ENCODE measurements at places on chromosomes 16 and 17.

- DNase-seq = no peak
Measured at GRCh38 chr16:62392698-62393097, 356.5 kb upstream of the CDH8 start.

- DNase-seq = no peak
Measured at GRCh38 chr17:1754430-1755112, 7.3 kb upstream of the SERPINF1 start.

- DNase-seq = no peak
Measured at GRCh38 chr16:917591-918061, 53.2 kb downstream of the LMF1 start.

GRCh38 chr17:70896843-70897242 lies 727.5 kb downstream of the KCNJ2 start:
- DNase-seq = no peak

- DNase-seq = no peak
Measured at GRCh38 chr16:87602001-87602775, at the start of gene JPH3. JPH3 (plus strand) TSS chr16:87602508; CDS start chr16:87603147, 639 bp downstream.

- DNase-seq = no peak
Measured at GRCh38 chr16:56121156-56121500, 70.2 kb upstream of the GNAO1 start.

DNA sequence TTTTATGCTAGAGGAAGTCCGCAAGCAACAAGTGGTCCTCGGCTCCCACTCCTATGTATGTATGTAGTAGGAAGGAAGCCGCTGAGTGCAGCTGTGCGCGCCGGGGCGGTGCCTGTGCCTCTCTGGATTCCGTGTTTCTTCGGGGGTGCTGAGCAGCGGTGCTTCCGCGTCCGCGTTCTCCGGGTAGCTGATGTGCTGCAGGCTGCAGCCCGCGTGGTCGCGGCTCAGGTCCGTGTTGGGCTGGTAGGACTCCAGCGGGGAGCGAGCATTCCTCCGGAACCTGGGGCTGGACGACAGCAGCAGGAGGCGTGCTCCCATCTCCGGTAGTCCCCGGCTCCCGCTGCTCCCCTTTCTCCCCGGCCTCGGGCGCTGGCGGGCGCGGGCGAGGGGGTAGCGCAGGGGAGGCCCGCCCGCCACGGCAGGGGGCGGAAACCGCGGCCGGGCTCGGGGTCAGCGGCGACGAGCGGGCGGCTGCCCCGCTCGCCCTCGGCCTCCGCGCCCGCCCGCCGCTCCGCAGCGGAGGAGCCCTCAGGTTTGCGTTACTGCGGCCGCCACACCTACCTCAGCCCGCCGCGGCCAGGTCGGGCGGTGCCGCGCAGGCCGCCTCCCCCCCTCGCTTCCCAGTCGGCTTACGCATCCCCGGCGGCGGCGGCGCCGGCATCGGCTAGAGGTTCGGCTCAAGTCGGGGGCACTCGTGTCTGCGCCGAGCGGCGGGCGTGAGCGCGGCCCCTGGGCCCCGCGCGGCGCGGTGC lies 487 bp downstream of the C17orf67 start:
- peak; percentile 39 for DNase-seq

GRCh38 chr17:70834039-70834438 lies 664.7 kb downstream of the KCNJ2 start:
- DNase-seq = no peak

- peak; percentile 99 for DNase-seq
Measured at GRCh38 chr16:29943846-29944799, 17.8 kb upstream of the TMEM219 start.

- no peak for DNase-seq
Measured at GRCh38 chr17:37718324-37719048, 26.4 kb downstream of the HNF1B start.

- DNase-seq = no peak
Measured at GRCh38 chr17:73175962-73176565, 11.3 kb downstream of the SSTR2 start.

DNA sequence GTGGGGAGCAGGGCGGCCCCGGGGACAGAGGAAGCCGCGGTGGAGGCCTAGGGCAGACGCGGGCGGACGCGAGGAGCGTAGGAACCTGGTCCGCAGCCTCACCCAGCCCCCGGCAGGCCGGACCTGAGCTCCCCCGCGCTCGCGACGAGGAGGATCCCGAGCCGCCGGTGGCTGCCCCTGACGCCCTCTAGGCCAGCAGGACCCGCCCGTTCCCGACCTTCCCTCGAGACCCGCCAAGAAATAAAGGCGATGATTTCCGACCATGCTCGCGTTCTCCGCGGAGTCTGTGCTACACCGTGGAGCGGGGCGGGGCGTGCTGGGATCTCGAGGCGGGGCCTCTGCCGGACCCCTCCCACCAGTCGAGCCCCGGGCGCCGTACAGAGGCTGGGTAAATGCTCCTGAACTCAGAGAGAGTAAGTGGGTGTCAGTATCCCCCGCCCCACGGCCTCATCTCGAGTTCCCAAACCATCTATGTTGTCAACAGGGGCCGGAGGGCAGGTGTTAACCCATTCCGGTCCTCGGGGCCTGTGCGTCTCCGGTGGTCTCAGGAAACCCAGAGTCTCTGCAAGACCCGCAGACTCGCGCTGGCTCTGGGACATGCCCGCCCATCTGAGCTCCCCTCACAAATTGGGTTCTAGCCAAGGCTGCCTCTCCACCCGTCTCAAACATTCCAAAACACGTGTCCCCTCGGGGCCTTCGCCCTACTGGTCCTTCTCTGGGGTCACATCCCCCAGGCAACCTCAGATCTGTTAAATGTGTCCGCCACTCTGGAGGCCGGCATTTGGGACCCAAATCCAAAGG lies 13.7 kb downstream of the SYCE1L start:
- no peak for DNase-seq

- DNase-seq = no peak
Measured at GRCh38 chr17:43935926-43936261, 6.4 kb downstream of the PPY start.

DNA sequence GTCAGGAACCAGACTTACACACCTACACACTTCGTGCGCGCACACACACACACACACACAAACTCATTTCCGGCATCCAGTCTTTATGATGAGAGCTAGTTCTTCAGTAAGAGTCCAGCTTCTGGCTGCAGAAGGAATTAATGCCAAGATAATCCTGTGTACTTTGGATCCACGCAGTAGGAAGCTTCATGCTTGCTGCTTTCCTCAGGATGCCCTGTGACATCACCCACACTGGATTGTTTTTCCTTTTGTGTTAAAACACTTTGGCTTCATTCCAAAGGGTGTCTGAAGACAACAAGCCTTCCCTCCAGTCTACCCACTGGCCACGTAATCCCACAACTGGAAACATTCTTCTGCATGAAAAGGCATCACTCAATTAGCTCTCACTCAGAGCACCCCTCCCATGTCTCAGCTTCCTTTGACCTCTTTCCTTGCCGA lies 35.4 kb downstream of the KCNJ16 start:
- DNase-seq = peak; percentile 85

DNA sequence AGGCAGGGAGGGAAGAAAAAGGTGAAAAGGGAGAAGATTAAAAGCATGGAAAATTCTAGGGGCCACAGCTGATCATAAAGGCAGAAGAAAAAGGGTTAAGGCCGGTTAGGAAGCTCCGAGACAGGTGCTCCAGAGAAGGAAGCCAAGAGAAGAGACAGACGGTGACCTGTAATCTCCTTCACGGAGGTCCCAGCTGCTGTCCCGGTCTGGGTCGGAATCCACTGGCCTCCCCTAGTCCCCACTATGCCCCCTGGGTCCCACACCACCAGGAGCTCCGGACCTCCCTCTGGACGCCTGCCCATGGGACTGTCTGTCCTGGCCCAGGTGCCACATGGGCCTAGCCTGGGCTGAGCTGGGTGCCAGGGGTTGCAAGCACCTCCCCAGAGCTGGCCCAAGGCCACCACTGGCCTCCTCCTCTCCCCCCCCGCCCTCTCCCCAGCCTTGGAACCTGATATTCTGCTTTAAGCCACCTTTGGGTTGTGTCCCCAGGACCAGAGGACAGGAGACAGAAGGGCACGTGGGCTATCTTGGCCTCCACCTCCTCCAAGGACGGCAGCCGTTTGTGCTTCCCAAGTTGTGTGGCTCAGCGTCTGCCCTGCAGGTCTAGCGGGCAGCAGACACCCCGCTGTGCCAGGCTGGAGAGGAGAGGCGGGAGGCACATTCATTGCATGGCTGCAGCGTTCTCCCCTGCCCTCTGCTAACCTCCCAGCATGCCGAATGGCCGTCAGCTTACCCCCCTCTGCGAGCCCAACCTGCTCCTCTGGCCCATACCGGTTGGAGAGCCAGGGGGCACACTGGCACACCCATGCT lies 102.4 kb downstream of the ENGASE start:
- no peak for DNase-seq

DNA sequence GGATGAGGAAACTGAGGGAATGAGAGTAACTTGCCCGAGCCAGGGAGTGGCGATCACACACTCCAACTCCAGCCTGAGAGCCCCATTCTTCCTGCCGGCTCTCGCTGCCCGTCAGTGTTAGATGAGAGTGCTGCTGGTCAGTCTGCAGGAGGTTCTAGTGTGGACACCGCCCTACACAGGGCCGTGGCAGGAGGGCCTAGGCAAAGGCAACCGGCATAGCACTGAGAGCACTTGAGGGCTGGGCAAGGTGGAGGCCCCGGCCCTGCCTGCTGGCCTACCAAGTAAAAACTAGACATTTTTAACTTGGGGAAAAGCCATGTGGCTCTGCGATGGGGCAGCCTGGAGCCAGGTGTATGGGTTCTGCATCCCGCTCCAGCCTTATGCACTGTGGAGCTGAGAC lies 354.8 kb downstream of the SEC14L1 start:
- no peak for DNase-seq

GRCh38 chr17:77212081-77212832 lies 71.5 kb downstream of the SEC14L1 start:
- DNase-seq = no peak

DNA sequence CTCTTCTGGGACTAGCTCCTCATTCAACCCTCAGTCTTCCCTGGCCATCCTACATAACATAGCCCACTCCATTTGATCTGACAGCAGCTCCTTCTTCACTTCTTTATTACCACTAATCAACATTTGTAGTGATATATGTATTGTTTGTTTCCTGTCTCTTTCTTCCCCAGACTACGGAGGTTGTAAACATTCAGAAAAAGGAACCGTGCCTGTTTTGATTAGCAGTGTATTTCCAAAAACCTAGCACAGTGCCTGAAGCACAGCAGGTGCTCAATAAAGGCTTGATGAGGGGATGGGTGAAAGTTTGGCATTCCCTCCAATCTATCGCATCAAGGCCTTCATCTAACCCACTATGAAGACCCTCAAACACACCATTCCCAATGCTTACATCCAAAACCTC lies 150.8 kb downstream of the XYLT1 start:
- DNase-seq = no peak

- no peak for DNase-seq
Measured at GRCh38 chr17:45063198-45063597, 2.1 kb downstream of the NMT1 start.

DNA sequence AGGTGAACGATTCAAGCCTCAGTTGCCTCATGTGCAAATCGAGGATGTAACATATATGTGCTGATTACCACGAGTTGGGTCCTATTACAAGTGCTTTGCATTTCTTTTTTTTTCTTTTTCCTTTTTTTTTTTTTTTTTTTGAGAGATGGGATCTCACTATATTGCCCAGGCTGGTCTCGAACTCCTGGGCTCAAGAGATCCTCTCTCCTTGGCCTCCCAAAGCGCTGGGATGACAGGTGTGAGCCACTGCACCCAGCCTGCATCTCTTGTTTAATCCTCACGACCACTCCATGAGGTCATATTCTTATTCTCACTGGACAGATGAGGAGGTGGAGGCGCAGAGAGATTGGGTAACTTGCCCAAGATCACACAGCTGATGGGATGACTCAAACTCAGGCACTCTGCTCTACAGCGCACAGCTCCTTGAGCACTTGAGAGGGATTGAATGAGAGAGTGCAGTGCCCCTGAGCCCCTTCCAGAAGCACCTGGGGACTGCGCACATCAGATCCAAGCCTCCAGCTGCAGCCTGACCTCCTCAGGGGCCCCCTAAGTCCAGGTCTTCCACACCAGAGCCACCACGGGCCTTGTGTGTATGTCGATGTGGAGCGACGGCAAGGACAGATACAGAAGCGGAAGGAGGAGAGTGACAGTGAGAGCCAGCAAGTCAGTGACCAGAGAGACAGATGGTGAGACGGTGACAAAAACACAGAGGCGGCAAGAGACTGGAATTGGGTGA lies 4.9 kb downstream of the STX1B start:
- DNase-seq = no peak

DNA sequence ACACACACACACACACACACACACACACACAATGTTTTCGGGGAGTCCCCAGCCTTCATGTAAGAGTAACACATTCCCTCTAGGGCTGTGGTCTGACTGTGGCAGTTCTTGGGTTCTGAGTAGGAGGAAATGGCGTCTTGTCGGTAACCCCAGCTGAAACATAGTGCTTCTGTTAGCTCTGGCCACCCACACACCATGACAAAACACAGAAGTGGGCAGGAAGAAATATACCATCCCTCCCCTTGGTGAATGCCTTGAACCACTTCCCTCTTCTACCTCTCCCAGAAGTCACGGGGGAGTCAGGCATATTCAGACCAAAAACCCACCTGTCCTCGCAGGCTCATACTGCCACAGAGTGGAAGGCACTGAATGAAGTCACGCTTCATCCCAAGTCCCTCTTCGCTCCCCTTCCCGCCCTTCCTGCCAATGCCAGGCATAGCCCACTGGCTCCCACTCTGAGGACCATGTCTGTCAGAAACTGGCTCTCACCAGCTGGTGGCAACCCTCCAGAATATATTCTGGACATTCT lies 11.5 kb downstream of the SLC35B1 start:
- DNase-seq = no peak

DNA sequence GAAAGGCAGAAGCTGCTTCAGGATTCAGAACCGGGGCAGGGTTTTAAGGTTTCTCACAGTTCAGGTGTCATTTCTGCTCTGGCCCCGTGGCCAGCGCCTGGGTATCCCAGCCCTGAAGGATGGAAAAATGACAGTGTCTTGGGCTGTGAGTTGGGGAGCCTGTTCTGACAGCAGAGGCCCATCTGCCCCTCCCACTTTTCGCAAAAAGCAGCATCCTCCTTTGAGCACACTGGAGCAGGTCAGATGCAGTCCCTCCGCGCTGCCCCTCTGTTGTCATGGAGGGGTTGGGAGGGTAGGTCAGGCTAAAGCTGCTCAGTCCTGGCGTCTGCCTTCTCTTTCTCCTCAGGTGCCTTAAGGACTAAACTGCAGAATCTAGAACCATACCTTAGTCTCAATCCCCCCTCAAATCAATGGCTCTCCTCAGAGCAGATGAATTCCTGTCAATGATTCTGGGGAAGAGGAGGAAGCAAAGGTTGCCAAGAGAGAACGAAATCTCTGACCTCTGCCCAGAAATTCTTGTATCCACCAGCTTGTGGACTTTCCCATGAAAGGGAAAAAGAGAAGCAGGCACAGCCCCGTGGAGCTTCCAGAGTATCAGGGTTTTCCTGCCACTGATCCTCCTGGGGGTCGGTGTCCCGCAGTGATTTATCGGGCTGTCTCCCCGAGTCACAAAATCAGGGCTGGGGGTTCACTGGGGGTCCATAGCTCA lies 7.3 kb downstream of the NEUROD2 start:
- no peak for DNase-seq
